NCI-H226 (cell line): ENCODE measurements at places on chromosomes 2 and 18.
A peak's percentile ranks its signal among the peaks of the same experiment; 100 is the strongest.

DNA sequence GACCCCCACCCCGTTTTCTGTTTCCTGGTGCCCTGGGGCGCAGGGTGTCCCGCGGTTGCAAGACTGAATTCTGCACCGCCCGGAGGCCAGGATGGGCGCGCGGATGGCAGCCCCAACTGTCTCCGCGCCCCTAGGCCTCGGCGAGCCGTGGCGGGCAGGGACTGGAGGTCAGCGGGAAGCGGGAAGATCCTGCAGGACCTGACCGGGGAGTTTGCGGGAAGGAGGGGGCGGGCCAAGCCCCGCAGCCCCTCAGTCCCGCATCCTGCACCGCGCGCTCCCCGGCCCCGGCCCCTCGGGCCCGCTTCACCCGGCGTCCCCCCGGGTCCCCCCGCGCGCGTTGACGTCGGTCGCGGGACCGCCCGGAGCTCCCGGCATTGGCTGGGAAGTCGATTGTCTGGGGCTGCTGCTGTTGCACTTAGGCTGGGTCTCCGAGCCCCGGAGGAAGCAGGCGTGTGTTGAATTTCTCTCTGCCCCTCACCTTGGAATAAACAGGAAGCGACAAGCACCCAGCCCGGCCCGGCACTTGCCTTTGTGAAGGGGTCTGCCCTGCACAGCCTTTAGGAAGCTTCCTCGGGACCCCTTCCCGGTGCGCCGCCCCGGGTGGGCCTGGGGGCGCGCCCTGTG is at the start of gene LDLRAD4:
Gene LDLRAD4 (plus strand): TSS at position 393 of the 624 bp plus-strand sequence.
- no peak for DNase-seq

- no peak for DNase-seq
Observed at GRCh38 chr18:74540652-74541421, 6.5 kb downstream of the CNDP1 start.

DNA sequence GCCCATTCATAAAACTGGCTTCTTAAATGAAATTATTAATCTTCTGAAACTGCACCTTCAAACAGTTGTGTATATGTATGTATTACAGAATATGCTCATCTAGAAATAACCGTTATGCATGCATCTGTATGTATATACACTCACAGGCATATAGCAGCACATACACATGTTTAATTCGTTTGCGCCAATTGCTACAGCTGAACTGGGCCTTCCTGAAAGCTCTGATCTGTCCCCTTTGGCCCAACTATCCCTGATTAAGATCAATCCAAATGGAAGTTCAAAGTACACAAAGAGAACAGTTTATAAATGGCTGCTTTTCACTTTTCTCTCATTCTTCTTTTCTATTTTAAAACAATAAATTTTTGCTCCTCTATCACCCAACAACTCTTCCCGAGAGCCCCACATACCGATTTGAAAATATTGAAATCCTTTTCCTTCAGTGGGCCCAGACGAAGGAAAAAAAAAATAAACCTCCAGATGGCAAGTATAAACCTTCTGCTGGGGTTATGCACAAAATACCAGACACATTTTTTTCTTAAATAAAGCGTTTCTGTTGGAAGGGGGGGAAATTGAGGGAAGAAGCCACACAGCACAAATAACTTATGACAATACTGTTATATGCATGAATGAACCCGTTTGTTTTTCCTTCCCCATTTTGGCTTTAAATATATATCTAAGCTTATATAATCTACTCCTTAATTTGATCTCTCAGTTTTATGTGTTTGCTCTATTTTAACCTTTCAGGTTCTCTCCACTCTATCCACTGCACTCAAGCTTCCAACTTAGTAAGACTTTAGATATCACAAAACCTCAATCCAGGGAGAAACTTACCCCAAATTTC is 267.3 kb downstream of the TCF4 start:
- no peak for DNase-seq

- DNase-seq = no peak
Observed at GRCh38 chr2:105005181-105005951, 32.5 kb upstream of the MRPS9 start.

- no peak for DNase-seq
Observed at GRCh38 chr2:54372361-54372760, 83.8 kb upstream of the SPTBN1 start.

DNA sequence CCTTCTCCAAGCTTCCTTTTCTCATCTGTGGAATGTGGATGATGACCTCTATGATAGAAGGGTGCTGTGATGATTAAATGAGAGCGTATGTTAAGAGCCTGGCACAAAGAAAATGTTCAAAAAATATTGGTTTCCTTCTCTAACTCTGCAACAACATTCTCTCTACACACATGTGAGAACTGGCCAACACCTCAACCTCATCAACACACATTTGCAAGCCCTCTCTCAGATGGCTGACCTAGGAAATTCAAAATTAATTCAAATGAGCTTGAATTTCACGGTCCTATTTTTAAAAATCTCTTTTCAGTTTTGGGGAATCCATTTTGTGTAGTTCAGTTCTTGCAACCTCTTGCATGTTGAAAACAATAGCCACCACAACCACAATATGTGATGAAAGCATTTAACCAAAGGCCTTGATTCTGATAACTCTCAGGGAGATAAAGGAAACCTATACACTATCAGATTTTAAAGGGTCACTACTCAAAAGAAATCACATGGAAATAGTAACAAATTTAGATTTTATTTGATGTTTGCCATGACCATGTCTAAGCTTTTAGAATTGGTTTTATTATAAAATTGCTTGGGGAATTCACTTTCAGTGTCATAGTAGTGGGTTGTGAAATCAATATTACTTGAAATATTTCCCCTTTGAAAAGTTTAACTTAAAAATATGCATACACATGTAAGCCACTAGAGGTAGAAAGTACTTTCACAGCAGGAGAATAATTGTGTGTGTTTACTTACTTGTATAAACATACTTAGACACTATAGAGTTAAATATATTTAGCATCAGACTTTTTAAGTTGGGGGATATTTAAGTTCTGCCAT is 16.6 kb upstream of the NABP1 start:
- DNase-seq = no peak

DNA sequence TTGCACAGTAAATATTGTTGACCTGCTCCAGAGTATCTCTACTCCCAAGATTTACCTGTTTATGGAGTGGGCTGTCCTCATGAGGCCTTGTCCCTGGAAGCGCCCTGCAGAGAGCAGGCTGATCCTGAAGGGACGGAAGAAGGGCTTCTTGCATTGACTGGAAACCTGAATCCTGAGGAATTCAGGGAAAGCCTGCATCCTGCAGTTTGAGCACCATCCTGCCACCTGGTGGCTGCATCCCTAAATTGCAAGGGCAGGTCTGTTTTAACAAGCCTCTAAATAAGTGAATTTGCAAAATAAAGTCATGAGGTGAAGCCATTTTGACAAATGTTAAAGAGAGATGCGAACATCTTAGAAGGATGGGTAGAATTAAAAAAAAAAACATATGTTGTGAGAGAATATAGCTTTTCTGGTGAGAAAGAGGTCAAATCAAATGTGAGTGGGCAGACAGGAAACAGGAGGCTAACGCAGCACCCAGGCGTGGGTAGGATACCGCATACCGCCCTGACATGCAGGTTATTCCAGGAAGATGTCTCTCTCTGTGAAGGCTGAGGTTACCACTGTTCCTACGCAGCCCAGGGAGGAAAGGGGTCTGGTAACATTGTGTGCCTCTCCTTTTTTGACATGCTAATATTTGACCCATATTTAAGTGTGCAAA is 754.9 kb downstream of the RNF144A start:
- DNase-seq = no peak

GRCh38 chr2:112754564-112754963 is 9.8 kb downstream of the CKAP2L start:
- no peak for DNase-seq

DNA sequence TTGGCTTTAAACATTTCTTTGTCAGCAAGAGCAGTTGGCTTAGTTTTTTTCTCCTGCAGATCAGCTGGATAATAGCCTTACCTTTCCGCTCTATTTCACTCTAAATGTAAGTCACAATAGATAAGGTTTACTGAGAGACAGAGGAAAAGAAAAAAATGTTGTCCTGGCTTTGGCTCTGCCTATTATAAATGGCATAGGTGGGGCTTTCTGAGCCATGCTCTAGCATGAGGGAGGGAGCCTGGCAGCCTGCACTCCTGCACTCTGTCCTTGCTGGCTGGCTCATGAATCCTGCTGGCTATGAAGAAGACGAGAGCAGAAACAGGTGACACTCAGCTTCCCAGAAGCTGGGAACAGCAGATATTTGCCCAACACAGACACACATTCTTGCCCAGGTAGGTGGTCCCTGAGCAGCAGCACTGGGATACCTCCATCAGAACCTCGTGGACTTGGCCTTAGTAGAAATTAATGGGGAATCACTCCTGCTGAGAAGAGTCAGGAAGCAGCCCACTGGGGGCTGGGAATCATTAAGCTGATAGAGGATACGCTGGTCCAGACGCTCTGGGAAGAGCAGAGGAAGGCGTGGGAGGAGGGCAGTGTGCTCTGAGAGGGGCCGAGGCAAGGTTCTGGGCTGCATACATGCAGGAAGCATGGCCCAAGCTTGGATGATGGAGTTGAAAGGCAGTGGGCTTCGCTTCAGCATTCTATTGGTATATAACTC is 514.4 kb upstream of the HS6ST1 start:
- no peak for DNase-seq

DNA sequence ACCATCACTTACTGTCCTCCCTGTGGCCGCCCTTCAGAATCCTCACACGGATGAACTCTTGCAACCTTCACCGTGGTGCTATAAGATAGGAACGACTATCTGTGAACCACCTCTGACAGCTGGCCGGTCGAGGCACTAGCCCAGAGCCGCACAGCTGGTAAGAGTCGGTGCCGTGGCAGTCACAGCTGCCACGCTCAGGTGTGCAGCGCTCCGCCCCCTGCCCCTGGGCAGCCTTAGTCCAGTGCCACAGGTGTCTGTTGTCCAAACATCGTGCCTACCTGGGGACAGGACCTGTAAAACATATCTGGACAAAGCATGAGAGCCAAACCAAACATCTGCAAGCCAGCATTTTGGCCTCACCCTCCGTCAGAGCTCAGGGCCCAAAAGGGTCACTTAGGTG is 55.3 kb upstream of the SALL3 start:
- DNase-seq = no peak

GRCh38 chr18:78721981-78722380 is 257.6 kb upstream of the SALL3 start:
- DNase-seq = no peak

DNA sequence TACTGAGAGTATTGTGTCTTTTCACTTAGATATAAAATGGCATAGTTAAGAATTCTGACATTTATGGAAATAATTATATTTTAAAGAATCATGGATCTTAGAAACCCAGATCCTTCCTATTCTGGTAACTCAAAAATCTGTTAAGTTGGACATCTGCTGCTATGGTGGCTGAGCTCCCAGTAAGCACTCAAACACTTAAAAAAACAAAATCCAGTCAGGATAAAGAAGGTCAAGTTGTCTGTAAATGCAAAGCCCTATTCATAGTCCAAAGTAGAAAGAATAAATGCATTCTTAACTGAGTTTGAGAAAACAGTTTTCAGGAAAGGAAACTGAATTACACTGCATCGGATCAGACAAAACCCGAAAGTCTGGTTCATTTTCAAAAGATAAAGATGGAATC is 35.6 kb downstream of the EIF2AK3 start:
- no peak for DNase-seq

DNA sequence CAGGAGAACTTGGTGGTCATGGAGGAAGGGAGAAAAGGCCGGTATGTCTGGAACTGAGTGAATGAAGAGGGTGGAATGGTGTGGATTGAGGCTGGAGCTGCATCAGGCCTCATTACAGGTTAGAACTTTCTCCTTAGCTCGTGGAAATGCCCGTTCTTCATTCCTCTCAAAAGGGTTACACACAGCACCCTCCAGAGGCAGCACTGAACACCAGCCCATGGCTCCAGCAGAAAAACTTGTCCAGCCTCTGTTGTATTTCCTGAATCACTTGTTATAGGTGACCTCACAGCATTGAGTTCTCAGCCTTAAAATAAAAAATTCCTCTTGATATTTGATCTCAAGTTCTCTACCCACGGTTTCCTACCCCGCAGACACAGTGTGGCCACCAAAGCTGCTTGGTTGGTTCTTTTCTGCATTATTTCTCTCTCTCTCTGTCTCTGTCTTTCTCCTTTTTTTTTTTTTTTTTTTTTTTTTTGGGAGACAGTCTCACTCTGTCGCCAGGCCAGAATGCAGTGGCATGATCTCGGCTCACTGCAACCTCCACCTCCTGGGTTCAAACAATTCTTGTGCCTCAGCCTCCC is 89.6 kb downstream of the ITGB1BP1 start:
- DNase-seq = peak; percentile 81
